ENCODE measurements at places on chromosomes 6 and 20.

DNA sequence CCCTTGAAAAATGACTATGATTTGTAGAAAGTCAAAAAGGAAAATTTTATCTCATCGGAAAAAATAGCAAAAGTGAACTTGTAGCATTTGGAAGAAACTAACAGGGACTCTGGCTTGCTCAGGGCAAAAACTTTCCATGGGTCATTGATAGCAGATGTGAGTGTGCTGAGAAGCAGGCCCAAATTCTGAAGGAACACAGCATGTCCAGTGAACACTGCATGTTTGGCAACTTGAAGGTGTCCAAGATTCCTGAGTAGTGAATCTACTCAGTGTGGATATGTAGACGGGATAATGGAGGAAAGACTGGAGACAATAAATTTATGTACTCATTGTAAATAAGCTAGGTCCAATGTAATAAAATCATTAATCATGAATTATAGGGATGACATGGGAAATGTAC is 8.2 kb downstream of the SLC17A2 start:
- DNase-seq: no peak

GRCh38 chr6:139257291-139257690 is 34.5 kb downstream of the TXLNB start:
- DNase-seq: no peak

DNA sequence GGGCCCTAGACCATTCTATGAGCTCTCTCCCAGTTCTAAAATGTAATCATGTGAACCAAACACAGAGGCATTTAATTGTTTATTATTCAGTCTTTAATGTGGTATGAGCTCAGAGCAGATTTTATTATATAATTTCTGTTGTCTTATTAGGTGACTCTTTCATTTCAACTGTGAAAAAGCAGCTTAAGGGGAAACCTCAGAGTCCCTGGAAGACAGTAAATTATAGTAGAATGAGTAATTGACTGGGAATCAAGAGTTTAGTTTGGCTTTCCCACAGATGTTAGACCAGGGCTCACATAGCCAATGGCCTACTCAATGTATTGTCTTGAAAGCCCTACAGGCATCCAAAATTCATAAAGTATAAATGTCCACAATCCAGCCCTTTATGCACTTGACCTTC is 390.4 kb upstream of the SLC35B3 start:
- DNase-seq: no peak

- no peak for DNase-seq
These were observed 12.2 kb downstream of the TREM1 start for GRCh38 chr6:41274256-41274655.

DNA sequence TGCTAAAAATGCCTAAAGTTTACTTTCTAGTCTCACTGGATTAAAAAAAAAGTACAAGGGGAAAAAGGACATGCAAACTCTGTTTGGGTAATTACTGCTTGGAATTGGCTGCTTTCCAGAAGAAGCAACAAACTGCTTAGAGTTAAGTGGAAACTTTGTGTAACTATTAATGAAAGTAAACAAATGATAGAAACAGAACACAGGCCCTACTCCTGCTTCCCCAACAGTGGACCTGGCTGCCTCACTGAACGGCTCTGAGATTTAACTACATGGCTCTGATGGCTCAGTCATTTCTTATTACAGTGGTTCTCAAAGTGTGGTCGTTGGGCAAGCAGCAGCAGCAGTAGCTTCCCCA is 108.5 kb downstream of the MAN1A1 start:
- no peak for DNase-seq

GRCh38 chr6:116387374-116387773 is 16.6 kb downstream of the DSE start:
- peak; percentile 55 for DNase-seq

- DNase-seq: no peak
These were observed 183.8 kb downstream of the PLCB1 start for GRCh38 chr20:8315639-8316573.

Measured in HCT116 (cell line).